ENCODE measurements at places on chromosomes 11 and 22.
A peak's percentile ranks its signal among the peaks of the same experiment; 100 is the strongest.

- no peak overlapping the region for H3K27ac ChIP-seq
- H3K4me1 ChIP-seq = no peaks in the 10 kb centered on the region
- peaks cover 2% of the 10 kb centered on the region for H3K27me3 ChIP-seq
- DNase-seq = no peak
- peaks cover 2% of the 10 kb centered on the region for H3K36me3 ChIP-seq
Measured at GRCh38 chr22:42528591-42529307, 9.2 kb upstream of the RRP7A start.

- H3K27ac ChIP-seq = no peak overlapping the region
- H3K4me1 ChIP-seq = no peaks in the 10 kb centered on the region
- H3K4me3 ChIP-seq = no peak overlapping the region
- no peaks in the 10 kb centered on the region for H3K27me3 ChIP-seq
- peak; percentile 49 for DNase-seq
- H3K36me3 ChIP-seq = no peaks in the 10 kb centered on the region
Measured at GRCh38 chr11:109641549-109641948, 219.6 kb downstream of the C11orf87 start.

DNA sequence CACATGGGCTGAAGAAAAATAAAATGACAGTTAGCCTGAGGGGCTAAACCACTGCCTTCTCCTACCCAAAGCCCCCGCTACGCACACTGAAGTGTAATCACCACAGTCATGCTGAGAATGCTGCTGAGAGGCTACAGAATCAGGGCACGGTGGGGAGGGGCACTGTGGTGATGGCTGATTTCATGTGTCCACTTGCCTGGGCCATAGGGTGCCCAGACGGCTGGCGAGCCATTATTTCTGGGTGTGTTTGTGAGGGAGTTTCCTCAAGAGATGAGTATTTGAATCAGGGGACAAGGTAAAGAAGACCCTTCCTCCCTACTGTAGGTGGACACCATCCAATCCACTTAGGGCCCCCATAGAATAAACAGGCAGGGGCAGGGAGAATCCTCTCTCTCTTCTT lies 1313.2 kb downstream of the TBC1D22A start:
- no peak for DNase-seq
- H3K4me3 ChIP-seq = no peak overlapping the region
- no peaks in the 10 kb centered on the region for H3K27me3 ChIP-seq
- H3K36me3 ChIP-seq = peaks cover 25% of the 10 kb centered on the region

DNA sequence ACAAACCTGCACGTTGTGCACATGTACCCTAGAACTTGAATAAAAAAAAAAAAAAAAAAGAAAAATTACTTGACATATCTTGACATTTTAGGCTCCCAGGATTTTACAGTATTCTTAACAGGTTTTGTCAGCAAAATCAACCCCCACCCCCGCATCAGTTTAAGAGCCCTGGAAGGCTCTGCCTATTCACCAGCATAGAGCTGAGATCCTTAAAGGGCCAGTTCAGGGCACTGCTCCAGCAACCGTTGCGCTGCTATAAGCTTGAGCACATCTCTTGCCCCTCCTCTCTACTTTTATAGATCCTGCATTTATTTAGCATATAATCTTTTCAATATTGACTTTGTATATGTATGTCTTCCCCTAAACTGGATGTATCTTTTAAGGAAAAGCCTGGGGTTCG lies 697 bp upstream of the PAFAH1B2 start:
- no peaks in the 10 kb centered on the region for H3K27me3 ChIP-seq
- peak overlapping the region; percentile 91 for H3K4me3 ChIP-seq
- no peak for DNase-seq
- H3K27ac ChIP-seq = no peak overlapping the region
- peaks cover 36% of the 10 kb centered on the region for H3K36me3 ChIP-seq

- H3K4me1 ChIP-seq = no peaks in the 10 kb centered on the region
- H3K27me3 ChIP-seq = no peaks in the 10 kb centered on the region
- no peak overlapping the region for H3K4me3 ChIP-seq
Measured at GRCh38 chr22:43884600-43885318, 7.1 kb downstream of the PNPLA5 start.

- H3K27ac ChIP-seq = no peak overlapping the region
- peak overlapping the region; percentile 94 for H3K4me3 ChIP-seq
- peaks cover 2% of the 10 kb centered on the region for H3K36me3 ChIP-seq
- no peak for DNase-seq
Measured at GRCh38 chr11:14645015-14645912, 1.7 kb downstream of the PDE3B start.

DNA sequence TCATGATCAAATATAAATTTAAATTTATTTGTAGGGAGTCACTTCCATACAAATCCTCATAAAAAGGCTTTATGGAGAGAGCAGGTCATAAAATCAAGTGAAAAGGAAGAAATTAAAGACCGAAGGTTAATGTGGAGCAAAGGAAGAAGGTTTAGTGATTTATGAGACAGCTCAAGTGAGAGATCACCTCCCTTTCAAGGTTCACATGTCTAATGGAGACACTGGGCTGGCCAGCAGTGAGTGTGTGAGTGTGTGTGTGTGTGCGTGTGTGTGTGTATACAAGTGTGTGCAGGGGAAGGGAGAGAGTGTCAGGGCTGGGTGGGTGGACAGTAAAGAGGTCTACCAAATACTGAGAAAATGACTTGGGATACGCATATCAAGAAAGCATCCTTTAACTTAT lies 251.2 kb downstream of the FAT3 start:
- H3K27me3 ChIP-seq = no peaks in the 10 kb centered on the region
- no peak for DNase-seq
- no peak overlapping the region for H3K27ac ChIP-seq

DNA sequence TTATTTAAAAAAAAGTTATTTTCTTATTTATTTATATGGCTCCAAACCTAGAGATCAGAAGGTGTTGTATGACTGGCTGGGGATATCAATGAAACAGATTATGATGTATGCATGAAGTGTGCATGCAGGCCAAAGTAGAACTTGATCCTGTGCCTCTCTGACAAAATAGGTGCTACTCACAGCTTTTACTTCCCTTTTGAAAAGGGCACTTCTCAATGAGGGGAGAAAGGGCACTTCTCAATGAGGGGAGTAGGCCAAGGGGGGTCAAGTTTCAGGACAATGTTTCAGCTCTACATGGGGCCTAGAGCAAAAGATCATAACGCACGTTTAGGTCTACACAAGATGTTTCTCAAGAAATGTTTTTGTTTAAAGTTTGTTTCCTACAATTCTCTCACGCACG lies 397.5 kb downstream of the ETS1 start:
- peaks cover 3% of the 10 kb centered on the region for H3K36me3 ChIP-seq
- no peak overlapping the region for H3K27ac ChIP-seq
- no peak overlapping the region for H3K4me3 ChIP-seq

DNA sequence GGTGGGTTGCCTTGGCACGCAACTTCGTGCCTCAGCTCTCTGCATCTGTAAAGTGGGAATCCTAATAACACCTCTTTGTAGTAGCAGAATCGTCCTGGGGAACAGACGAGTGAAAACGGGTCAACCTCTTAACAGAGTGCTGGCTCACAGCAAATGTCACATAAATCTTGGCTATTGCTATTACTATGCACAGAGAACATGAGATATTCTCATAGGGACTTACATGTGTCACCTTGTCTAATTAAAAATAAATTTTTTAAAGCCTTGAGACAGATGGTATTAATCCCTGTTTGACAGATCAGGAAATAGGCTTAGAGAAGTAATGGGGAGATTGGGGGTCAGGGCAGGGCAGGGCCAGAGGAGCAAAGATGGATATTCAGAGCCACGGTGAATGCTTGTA lies 44.3 kb upstream of the IGSF9B start:
- DNase-seq = no peak
- H3K36me3 ChIP-seq = no peaks in the 10 kb centered on the region
- no peaks in the 10 kb centered on the region for H3K27me3 ChIP-seq
- H3K4me3 ChIP-seq = no peak overlapping the region

All from H9 (cell line).